ENCODE measurements at places on chromosomes 5 and 9.

- no peak for DNase-seq
Observed at GRCh38 chr9:108035487-108035886, 545.9 kb upstream of the KLF4 start.

- no peak for DNase-seq
Observed at GRCh38 chr5:15285901-15286583, 213.9 kb upstream of the FBXL7 start.

DNA sequence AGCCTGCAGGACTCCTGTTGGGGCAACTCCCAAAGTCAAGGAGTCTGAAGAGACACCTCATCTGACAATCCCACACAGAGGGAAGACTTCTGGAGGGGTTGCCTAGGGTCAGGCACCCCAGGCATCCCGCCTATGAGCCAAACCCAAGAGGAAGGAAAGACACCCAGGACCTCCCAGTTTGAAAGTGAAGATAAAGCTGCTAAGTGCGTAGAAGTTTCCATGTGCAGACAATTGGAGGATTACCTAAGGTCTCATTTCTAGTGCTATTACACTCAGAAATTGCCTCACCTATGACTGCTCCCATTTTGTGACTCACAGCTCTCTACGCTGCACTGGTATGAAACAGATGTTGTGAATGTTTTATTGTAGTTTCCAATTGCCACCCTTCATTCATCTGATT, 322.9 kb downstream of the SLIT3 start:
- DNase-seq = no peak

- DNase-seq = no peak
Observed at GRCh38 chr9:135858491-135859185, 48.7 kb downstream of the CAMSAP1 start.

GRCh38 chr5:151596828-151597539, 5.9 kb upstream of the FAT2 start:
- no peak for DNase-seq

DNA sequence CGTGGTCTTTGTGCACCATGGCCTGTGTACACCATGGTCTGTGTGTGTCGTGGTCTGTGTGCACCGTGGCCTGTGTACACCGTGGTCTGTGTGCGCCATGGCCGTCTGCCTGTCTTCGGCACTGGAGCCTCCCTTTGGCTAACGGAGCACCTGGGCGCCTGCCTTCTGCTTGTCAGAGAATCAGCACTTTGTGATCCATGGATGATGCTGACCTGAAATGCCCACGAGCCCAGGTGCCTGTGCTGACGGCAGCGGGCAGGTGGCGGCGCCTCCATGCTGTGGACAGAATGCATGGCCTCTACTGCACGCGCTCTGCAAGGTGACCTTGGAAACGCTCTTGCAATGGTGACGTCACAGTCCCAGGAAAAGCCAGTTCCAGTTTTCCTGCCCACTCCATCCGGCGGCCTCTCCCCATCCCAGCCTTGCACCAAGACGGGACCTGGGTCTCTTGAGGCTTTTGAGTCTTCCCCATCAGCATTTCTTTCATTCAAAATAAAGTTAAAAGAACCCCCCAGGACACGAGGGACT, 14.6 kb downstream of the LCN9 start:
- no peak for DNase-seq

All from stimulated activated CD8-positive, alpha-beta memory T cell treated with anti-CD3 and anti-CD28 coated beads, Interleukin-4, amount 100 ng/mL, for 48 hours (primary cell).